ENCODE measurements at places on chromosomes 1 and 21.

DNA sequence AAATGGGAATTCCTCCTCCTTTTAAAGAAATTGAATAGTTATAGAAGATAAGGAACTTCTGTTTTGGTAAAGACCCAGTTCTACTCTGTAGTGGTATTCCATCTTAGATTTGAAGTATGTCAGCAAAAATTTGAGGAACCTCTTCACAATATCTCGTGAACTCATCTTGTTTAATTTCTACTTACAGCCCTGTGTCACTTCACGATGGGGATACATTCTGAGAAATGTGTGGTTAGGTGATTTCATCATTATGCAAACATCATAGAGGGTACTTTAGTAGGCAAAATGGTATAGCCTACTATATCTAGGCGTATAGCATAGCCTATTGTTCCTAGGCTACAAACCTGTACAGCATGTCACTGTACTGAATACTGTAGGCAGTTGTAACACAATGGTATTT, 36.0 kb downstream of the ALG6 start:
- no peak for DNase-seq

DNA sequence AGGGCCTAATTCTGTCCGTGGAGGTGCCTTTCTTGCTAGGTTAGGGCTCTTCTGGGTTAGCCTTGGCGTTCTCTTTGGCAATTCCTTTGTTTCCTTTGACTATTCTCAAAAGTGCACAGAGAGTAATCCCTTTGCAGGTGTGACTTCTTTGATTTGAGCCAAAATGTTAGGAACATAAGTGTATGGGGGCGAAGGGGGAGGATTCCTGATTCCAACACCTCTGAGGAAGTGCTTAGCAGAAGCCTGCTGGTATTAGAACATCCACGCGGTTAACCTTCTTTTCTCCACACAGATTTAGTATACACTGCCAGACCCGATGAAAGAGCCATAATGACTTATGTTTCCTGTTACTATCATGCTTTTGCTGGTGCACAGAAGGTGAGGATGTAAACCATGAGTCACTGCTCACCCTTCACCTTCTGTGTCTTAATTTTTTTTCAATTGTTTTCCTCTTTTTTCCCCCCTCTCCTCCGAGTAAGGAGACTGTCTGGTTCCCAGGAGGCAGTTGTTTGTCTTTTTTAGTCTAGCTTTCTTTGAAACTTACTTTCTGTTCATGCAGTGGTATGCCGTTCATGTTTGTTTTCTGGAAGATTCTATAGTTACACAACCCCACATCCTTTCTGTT, 48.0 kb downstream of the ACTN2 start:
- DNase-seq, result peak; percentile 70

GRCh38 chr1:208747979-208748378, 503.8 kb upstream of the PLXNA2 start:
- no peak for DNase-seq

- no peak for DNase-seq
Observed at GRCh38 chr21:38982804-38983203, 177.1 kb downstream of the ETS2 start.

- DNase-seq, result no peak
Observed at GRCh38 chr1:56774067-56774609, 45.1 kb downstream of the FYB2 start.

DNA sequence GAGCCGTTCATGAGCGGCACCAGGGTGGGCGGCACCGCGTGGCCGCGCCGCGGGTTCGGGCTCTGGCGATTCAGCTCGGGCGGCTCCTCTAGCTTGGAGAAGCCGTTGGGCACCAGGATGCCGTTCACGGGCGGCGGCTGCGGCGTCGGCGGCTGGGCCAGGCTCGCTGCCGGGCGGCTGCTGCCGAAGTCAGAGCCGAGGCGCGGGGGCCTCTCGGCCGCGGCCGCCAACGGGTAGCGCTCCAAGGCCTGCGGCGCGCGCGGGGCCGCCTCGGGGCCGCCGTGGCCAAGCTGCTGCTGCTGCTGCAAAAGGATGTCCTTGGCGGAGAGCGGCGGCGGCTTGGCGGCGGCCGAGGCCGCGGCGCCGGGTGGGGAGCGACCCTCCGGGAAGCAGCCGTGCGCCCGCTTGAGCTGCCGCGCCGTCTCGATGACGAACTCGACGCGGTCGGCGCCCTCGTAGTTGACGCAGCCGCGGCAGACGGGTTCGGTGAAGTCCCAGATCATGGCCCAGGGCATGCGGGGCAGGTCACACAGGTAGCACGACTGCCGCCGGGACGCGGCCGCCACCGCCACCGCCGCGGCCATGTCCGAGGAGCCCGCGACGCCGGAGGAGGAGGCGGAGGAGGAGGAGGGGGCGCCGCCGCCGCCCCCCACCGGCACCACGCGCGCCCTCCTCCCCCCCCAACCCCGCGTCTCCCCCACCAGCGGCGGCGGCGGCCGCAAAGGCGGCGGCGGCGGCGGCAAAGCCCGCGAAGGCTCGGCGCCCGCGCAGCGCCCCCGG, 877 bp downstream of the IRF2BP2 start:
- no peak for DNase-seq

GRCh38 chr1:29249170-29249691, 12.9 kb downstream of the PTPRU start:
- DNase-seq, result no peak

DNA sequence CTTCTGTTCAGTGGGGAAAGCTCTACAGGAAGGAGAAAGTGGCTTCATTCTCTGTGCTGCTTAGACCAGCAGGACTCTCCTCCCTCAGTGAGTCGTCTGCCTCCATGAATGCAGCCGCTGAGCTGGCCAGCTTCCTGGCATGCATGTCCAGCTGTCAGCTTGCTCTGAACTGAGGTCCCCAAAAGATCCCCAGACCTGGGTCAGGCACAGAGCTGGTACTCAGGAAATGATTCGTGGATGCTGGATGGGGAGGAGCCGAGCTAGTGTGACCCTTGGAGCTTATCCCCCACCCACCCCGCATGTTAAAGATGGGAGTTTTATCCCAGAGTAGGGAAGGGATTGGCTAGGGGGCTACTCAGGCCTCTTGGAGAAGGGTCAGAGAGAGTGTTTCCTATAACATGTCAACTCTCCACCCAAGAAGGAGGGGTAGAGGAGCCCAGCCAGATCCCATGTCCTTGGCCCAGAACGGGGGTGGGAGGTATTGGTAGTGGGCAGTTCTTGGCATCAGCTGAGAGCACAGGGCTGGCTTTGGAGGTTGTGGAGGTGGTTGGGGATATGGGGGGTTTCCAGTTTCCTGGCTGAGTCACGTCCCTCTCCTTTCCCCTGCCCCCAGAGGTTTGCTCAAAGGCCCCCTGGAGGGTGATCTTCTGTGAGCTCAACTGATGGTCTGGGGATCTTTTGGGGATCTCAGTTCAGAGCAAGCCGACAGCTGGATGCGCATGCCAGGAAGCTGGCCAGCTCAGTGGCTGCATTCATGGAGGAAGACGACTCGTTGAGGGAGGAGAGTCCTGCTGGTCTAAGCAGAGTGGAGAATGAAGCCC, 110.1 kb downstream of the FOXD2 start:
- no peak for DNase-seq

- no peak for DNase-seq
Observed at GRCh38 chr1:203818399-203818798, 23.0 kb downstream of the ZBED6 start.

DNA sequence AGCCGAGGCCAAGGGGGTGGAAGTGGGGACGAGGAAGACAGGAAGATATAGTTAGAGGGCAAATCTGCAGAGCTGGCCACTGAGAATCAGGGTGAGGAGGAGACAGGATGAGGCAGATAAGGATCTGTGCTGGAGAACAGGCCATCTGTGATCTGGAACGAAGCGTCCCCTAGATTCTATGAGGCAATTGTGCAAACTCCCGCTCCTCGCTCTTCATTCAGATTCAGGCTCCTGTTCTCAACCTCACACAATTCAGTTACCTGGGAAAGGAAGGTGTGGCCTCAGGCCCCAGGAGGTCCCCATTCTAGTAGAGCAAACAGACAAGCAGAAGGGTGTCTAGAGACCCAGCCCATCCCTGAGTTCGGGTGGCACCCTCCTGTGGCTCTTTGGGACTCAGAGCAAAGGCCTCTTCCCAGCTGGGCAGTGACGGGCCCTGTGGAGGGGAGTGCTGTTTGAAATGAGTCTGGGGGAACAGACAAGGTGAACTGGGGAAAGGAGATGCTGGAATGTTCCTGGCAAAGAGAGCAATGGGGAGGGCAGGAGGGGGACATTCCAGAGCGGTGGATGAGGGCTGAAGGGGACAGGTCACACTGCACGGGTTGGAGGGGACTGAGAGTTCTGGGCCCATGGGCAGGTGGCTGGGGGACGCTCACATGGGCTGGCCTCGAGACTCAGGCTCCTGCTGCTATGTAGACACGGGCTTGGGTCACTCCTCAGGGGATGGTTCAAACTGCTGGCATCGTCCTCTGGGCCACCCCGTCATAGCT, 39.9 kb upstream of the AJAP1 start:
- DNase-seq, result no peak

- DNase-seq, result no peak
Observed at GRCh38 chr1:150576794-150577556, 2.4 kb downstream of the MCL1 start.

- DNase-seq, result no peak
Observed at GRCh38 chr21:41245509-41246135, 71.0 kb upstream of the FAM3B start.

DNA sequence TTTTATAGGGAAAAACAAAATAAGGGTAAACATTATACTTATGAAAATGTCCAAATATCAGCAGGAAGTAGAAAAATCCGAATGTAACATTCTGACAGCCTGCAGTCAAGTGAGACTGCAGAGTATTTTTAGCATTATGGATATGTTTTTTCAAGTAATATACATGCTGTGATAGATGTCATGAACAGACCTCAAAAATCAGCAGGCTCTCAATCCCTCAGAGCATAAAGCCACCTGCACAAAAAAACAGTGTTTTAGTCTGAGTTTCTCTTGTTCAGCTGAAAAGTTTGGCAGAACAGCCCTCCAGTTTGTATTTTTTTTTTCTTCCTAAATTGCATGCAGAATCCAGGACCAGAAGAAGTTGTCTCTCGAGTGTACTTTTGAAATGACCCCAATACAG, 219.1 kb upstream of the FMN2 start:
- DNase-seq, result no peak

DNA sequence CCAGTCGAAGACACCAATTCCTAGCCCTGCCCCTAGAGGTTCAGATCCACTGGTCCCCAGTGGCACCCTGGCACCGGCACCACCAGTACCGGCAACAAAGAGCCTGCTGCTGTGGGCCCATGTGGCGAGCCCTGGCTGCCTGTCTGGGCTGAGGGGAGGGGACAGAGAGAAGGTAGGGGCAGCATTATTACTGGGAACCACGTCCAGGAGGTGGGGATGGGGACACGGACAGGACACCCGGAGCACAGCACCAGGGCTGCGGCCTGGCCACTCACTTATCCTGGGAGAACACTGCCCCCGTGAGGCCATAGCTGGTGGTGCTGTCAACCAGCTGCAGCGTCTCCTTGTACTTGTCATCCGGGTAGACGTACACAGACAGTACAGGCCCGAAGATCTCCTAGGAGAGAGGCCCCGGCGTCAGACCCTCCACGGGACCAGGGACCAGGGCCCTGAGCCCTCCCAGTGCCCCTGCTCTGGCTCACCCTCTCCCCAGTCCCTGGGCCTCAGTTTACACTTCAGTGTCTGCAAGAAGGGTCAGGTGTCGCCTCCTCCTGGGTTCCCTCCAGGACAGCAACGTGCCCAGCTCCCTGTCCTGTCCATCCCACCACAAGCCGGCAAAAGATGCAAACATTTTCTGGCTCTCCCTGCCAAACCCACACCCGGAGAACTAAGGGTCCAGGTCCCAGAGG, 15.8 kb upstream of the TAS1R2 start:
- DNase-seq, result peak; percentile 68

- DNase-seq, result no peak
Observed at GRCh38 chr21:34204481-34205439, 131.4 kb downstream of the MRPS6 start.

DNA sequence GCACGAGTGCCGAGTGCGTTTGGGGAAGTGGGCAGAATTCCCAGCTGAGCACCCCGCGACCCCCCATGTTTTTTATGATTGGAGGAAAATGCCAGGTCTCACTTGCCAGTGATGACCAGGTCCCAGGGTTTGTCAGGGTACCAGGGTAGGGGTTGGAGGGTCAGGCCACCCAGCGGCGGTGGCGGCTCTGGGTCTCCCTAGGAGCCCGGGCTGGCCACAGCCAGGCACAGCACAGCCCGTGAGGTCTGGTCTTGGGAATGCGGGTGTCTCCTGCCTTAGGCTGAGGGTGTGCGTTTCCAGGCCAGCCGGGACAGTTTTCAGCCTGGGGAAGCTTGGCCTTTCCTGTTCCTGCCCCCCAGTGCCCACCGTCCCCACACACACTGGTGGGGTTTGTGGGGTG, 22.7 kb downstream of the PRKCZ start:
- no peak for DNase-seq

DNA sequence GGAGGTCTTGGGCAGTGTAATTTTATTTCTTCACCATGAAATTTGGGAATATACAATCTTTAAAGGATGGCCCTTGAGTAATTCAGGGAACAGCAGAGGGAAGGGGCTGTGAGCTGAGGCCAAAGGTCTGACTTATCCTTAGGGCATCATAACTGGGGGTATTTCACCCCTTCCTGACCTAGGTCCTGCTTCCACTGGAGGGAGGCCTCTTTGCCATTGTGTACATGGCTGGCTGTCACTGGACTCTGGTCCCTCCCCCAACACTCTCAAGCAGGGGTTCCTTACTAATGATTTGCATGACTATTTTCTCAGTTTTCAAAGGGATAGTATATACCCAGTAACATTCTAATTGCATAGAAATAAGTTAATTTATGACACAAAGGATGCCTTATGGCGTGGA, 7.2 kb upstream of the PSRC1 start:
- no peak for DNase-seq

DNA sequence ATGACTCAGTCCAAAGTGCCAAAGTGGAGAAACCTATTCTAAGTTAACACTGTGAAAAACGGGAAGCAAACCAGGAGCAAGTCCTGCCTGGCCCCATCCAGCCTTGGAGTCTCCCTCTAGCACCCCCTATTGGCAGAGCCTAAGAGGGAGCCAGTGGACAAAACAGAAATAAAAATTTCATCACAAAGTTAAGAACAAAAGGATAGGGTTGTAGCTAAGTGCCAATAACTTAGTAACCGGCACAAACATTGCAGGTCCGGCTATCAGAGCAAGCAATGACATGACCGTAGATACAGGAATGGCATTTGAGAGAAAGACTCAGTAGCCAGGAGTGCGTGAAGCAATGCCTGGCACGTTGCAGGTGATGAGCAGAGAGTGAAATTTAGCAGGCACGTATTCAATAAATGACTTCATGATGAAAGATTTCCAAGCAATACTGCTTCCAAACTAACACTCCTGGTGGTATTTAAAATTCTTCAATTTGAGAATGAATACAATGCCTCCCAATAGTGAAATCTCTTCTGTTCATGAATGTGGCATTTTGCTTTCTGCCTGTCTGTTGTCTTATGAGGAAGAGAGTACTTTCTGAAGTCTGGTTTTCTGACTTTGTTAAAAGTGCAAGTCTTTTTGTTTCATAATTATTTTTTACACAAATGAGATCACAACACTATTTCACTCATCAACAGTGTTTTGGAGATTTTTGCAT, 391.0 kb downstream of the OMA1 start:
- no peak for DNase-seq

Data from pulmonary artery endothelial cell (primary cell).